ENCODE measurements at places on chromosomes 1 and 21. TPM values are rescaled to one million over a fixed set of nuclear protein-coding genes. Genes with fewer than 3 reads are reported as not detected.

Gene LCE1A
- total RNA-seq, result not detected

Gene PRPF38A
- 45.9 TPM for total RNA-seq

Gene HECTD3
- 26.7 TPM for total RNA-seq

Gene ACTL8
- 0.15 TPM for total RNA-seq

Gene LCE3D
- not detected for total RNA-seq

Gene LAD1
- total RNA-seq, result 0.34 TPM

Gene BRINP2
- total RNA-seq, result 0.06 TPM

Gene PODN
- total RNA-seq, result not detected

Gene GATAD2B
- total RNA-seq, result 14.8 TPM

Gene S100A1
- 0.74 TPM for total RNA-seq

Gene PLPPR5
- total RNA-seq, result 0.56 TPM

Gene CLEC20A
- total RNA-seq, result not detected

Gene TMEM59
- 139 TPM for total RNA-seq

Gene KCNA2
- 0.09 TPM for total RNA-seq

Gene APOBEC4
- not detected for total RNA-seq

Gene TMCC2
- total RNA-seq, result 12.1 TPM

DNA sequence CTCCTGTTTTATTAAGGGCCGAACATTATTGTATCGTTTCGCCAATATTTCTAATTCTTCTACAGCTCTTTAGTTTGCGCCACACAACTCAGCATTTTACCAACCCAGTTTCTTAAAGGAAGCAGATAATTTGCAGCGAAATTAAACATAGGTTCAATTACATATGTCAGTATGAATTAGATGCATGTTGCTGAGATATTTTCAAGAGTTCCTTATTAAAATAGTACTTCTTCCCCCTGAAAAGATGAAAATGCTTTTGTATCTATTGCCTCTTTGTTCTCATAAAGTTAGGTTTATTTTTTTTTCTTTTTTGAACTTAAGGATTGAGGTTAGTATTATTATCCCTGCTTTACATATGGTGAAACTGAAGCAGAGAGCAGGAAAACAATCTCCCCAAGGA, 183.5 kb upstream of the C1orf105 start:
- no peak overlapping the region for H3K27ac ChIP-seq
- H3K27me3 ChIP-seq, result no peaks in the 10 kb centered on the region
- H3K4me1 ChIP-seq, result peaks cover 23% of the 10 kb centered on the region

DNA sequence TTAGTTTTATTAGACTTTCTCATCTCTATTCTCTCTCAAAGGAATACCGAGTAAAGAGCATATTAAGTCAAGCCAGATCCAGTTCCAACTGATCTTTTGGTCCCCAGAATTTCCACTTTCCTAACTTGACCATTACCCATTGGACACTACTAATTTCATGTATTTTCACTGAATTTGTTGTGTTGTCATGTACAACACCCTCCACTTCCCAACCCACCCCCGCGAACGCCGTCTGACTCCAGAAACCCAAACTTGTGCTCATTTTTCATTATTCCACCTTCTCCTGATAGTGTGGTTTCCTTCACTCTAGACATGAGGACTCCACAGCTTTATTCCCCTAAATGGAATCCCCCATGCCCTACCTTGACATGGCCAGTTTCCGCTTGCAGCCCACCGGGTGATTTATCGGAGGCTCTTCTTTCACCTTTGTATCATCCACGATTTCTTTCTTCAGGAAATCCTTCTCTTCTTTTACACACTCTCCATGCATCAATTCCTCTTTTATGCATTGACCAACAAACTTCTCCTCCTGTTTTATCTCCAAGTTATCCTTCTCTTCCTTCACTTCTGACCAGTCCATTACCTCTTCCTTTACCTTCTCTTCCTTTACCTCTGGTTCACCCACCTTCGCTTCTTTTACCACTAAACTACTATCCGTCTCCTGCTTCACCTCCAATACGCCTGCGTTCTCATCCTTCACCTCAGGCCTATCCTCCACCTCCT, 805 bp downstream of the ZNHIT6 start:
- no peaks in the 10 kb centered on the region for H3K27me3 ChIP-seq
- peak overlapping the region; percentile 84 for H3K4me3 ChIP-seq
- peaks cover 7% of the 10 kb centered on the region for H3K4me1 ChIP-seq
- H3K27ac ChIP-seq, result peak overlapping the region; percentile 59
- no peak for DNase-seq
- peaks cover 20% of the 10 kb centered on the region for H3K36me3 ChIP-seq

- H3K27me3 ChIP-seq, result no peaks in the 10 kb centered on the region
- H3K27ac ChIP-seq, result no peak overlapping the region
- H3K4me1 ChIP-seq, result no peaks in the 10 kb centered on the region
- no peak for DNase-seq
- no peak overlapping the region for H3K4me3 ChIP-seq
- no peaks in the 10 kb centered on the region for H3K36me3 ChIP-seq
Observed at GRCh38 chr1:20029178-20029912, 40.6 kb upstream of the PLA2G5 start.

DNA sequence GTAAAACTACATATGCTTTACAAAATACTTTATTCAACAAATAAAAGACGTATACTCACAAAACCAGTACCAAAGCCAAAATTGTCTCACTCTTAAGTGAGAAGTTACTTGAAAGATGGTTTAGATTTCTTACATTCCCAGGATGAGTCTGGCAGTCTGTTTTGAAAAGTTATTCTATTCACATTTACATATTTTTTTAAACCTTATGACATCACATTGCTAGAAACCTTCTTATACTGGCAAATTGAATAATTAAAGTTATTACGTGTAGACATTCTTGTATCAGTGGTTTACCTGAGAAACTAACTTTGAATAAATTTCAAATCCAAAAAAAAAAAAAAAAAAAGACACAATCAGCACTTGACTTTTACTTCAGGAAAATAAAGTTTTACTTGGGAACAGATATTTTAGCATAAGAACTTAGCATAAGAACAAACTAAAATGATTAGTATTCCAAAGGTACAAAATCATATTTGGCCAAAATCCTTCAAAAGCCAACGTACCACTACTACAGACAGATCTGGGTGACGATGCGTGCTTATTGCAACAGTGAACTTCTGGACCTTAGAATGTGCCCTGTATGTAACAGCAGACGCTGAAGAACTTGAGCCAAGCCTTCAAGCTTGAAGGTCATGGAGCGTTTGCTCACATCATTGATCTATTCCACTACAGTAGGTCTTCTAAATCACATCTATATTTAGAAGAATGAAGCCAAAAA, 2.5 kb downstream of the CDC42BPA start:
- H3K36me3 ChIP-seq, result no peaks in the 10 kb centered on the region
- peak overlapping the region; percentile 89 for H3K4me3 ChIP-seq
- DNase-seq, result peak; percentile 16
- H3K27ac ChIP-seq, result no peak overlapping the region

DNA sequence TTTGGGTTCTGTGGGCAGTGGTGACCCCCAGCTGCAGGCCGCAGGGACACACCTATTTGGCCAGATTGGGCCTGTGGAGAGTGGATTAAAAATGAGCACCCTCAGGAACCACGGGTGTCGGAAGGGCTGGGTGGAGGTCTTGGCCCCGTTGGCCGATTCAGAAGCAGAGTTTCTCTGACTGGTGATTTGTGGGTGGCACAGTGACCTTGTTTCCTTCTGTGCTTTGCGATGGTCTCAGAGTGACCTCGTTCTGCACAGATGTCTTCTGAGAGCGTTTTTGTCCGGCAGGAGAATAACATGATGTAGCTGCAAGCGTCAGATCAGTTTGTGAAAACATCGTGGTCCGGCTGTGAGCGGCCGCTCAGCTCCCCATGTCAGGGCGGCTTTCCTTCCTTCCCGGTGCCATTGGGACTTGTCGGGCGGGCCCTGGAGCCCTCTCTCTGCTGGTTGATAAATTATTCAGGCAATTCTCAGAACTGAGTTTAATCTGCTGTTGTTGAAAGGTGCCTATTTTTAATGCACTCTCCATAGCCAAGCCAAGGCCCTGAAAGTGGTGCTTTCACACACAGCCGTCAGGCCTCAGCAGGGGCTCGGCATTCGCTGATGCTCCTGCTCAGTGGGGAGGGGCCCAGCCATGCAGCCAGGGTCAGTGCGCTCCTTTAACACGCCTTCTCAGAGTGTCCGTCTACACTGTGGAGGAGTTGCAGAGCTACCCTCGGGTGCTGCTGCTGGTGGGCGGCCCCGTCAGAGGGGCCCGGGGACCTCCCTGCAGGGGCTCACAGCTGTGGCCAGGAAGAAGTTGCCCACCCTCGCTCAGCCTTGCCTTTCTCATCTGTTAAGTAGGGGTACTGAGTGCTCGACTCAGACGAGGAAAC, 26.8 kb downstream of the TRPM2 start:
- DNase-seq, result peak; percentile 48
- H3K27me3 ChIP-seq, result no peaks in the 10 kb centered on the region
- H3K4me1 ChIP-seq, result peaks cover 8% of the 10 kb centered on the region
- H3K4me3 ChIP-seq, result no peak overlapping the region

GRCh38 chr1:151408891-151409290, 9.5 kb downstream of the PSMB4 start:
- peaks cover 32% of the 10 kb centered on the region for H3K36me3 ChIP-seq
- no peak overlapping the region for H3K4me3 ChIP-seq
- H3K27ac ChIP-seq, result no peak overlapping the region
- H3K4me1 ChIP-seq, result no peaks in the 10 kb centered on the region
- DNase-seq, result no peak
- H3K27me3 ChIP-seq, result no peaks in the 10 kb centered on the region

DNA sequence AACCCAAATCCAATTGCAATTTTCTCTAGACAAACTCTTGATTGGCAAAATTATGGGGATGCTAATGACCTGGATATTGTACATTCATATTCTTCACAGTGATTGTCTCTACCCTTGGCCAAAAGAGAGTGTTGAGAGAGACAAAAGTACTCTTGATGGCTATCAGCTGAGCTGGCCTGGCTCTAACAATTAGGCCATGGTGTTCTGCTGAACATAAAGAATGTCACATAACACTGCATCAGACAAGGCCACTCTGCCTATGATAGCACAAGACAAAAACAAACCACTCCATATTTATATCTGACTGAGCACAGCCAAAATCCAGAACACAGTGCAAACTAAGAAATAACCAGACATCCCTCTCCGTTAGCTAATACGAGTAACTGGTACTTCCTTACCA, 101.7 kb downstream of the ADAMTS1 start:
- no peak overlapping the region for H3K4me3 ChIP-seq
- no peaks in the 10 kb centered on the region for H3K27me3 ChIP-seq
- H3K36me3 ChIP-seq, result no peaks in the 10 kb centered on the region

- H3K36me3 ChIP-seq, result no peaks in the 10 kb centered on the region
- no peak overlapping the region for H3K27ac ChIP-seq
- H3K27me3 ChIP-seq, result no peaks in the 10 kb centered on the region
- peaks cover 7% of the 10 kb centered on the region for H3K4me1 ChIP-seq
- no peak for DNase-seq
Observed at GRCh38 chr21:34595457-34595856, 19.5 kb downstream of the RCAN1 start.

GRCh38 chr21:46156678-46157077, 1.3 kb upstream of the FTCD start:
- no peak overlapping the region for H3K4me3 ChIP-seq
- no peak for DNase-seq
- H3K27ac ChIP-seq, result no peak overlapping the region
- H3K27me3 ChIP-seq, result no peaks in the 10 kb centered on the region

- no peak overlapping the region for H3K27ac ChIP-seq
- DNase-seq, result peak; percentile 45
- H3K36me3 ChIP-seq, result no peaks in the 10 kb centered on the region
- H3K4me3 ChIP-seq, result no peak overlapping the region
- H3K27me3 ChIP-seq, result no peaks in the 10 kb centered on the region
- H3K4me1 ChIP-seq, result peaks cover 7% of the 10 kb centered on the region
Observed at GRCh38 chr1:15948091-15948591, 27.8 kb downstream of the ZBTB17 start.

GRCh38 chr1:6666696-6667095, 34.9 kb downstream of the DNAJC11 start:
- H3K27ac ChIP-seq, result no peak overlapping the region
- DNase-seq, result no peak
- no peak overlapping the region for H3K4me3 ChIP-seq
- no peaks in the 10 kb centered on the region for H3K36me3 ChIP-seq
- H3K4me1 ChIP-seq, result no peaks in the 10 kb centered on the region
- H3K27me3 ChIP-seq, result no peaks in the 10 kb centered on the region

DNA sequence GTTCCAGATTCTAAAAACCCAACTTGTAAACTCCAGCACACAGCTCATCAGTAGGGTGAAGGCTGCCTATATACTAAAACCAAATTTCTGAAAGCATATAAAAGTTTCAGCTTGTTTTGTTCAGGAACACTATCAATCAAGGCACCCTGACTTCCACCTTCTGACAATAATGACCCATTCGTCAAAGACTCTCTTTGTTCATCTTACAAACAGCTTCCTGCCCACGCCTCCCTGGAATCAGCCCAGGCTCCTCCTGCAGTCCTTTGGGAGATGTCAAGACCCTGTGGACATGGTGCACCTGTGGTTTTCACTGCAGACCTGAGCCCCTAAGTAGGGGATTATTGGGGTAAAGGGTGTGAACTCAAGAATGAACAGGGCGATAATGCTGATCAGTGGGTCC, 178.9 kb upstream of the CAMK1G start:
- peak; percentile 19 for DNase-seq
- H3K27me3 ChIP-seq, result no peaks in the 10 kb centered on the region
- H3K4me3 ChIP-seq, result no peak overlapping the region
- H3K4me1 ChIP-seq, result peaks cover 21% of the 10 kb centered on the region

- peaks cover 3% of the 10 kb centered on the region for H3K4me1 ChIP-seq
- DNase-seq, result peak; percentile 46
- H3K4me3 ChIP-seq, result no peak overlapping the region
- no peaks in the 10 kb centered on the region for H3K27me3 ChIP-seq
Observed at GRCh38 chr1:40404670-40405462, 31.3 kb downstream of the SMAP2 start.

DNA sequence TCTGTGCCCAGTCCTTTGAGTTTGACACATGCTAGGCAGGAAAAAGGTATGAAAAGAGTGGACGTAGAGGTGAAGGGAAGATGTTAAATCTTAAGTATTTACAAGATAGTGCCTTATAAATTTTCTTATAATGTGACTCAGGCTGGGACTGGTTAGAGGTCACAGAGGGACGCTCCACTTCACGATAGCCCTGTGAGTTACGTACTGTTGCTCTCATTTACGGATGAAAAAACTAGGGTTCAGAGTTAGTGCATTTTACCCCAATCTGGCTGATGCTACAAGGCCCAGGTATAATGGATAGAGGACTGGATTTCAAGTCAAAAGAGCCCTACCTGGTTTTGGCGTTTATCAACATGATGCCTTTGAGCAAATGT, 1.4 kb upstream of the TUT4 start:
- H3K4me1 ChIP-seq, result peaks cover 28% of the 10 kb centered on the region
- H3K27me3 ChIP-seq, result no peaks in the 10 kb centered on the region
- peak overlapping the region; percentile 94 for H3K27ac ChIP-seq
- peak overlapping the region; percentile 67 for H3K4me3 ChIP-seq
- DNase-seq, result peak; percentile 26
- no peaks in the 10 kb centered on the region for H3K36me3 ChIP-seq

- H3K4me1 ChIP-seq, result no peaks in the 10 kb centered on the region
- H3K27ac ChIP-seq, result no peak overlapping the region
- no peaks in the 10 kb centered on the region for H3K36me3 ChIP-seq
- no peak for DNase-seq
- H3K4me3 ChIP-seq, result no peak overlapping the region
Observed at GRCh38 chr1:159196543-159196942, 8.1 kb upstream of the ACKR1 start.

Data from neural progenitor cell (in vitro differentiated cells).